Esophagus squamous epithelium (tissue), 5 donors: ENCODE measurements at places on chromosomes 16 and 17.

- no peak for DNase-seq
Observed at GRCh38 chr16:54792811-54793210, 137.9 kb upstream of the IRX5 start.

- no peak for DNase-seq
Observed at GRCh38 chr17:7307686-7308624, 527 bp downstream of the EIF5A start.

DNA sequence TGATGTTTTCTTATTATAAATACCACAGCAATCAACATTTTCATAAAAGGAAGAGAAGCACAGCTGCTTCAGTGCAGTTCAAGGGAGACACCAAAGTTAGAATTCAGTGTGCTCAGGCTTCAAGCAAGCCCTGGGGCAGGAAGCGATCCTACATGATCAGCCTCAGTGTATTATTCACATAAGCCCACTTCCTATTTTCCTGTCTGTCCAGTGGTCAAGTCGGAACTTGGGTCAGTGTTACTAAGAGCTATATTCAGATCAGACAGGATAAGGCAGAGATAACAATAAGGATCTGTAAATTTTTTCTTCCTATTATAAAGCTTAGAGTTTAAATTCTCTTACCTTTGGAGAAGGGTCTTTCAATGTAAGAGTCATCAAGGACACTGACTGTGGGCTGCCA is 12.9 kb downstream of the HEATR6 start:
- DNase-seq = no peak

GRCh38 chr16:80948886-80949493 is 57.7 kb downstream of the CMC2 start:
- no peak for DNase-seq

DNA sequence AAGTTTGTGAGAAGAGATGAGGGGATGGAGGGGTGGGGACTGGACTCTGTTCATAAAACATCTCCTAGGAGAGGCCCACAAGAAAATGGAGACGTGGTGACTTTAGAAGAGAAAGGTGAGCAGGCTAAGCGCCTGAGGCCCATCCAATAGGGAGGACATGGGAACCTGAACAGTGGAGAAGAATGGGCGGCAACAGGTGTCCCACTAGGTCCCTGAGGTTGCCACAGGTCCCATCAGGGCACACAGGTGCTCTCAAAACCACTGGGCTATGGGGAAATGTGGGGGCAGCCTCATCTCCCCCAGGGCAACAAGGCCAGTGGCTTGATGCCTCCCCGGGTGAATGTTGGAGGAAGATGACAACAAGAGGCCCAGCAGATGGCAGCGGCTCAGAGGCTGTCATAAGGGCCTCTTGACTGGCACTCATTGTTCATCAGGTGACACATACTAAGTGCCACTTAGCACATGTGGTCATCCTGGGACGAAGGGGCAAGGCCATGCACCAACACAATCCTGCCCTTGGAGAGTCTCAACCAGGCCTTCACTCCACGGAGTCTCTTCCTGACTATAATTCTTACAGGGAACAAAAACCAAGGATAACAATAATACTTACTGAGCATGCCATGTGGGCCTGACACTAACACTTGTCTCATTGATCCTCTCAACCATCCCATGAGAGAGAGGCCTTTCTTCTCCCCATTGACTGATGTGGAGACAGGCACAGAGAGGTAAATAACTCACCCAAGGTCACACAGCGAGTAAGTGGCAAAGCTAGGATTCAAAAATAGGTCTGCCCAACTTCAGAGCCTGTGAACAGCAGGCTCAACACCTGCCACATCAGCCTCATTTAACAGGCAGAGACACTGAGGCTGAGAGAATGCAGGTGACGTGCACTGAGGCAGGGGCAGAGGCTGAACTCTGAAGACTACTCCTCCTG is 38.0 kb downstream of the CUEDC1 start:
- no peak for DNase-seq

- DNase-seq = no peak
Observed at GRCh38 chr17:66835476-66835875, 559 bp downstream of the CACNG5 start.

- no peak for DNase-seq
Observed at GRCh38 chr16:47780213-47780875, 319.2 kb downstream of the PHKB start.

- DNase-seq = no peak
Observed at GRCh38 chr17:40063901-40064531, 1.3 kb downstream of the THRA start.

- no peak for DNase-seq
Observed at GRCh38 chr17:82693168-82693867, 5.2 kb downstream of the RAB40B start.

- DNase-seq = no peak
Observed at GRCh38 chr16:81586977-81587625, 142.5 kb downstream of the CMIP start.

GRCh38 chr17:80511222-80512180 is 33.1 kb upstream of the RPTOR start:
- DNase-seq = no peak

DNA sequence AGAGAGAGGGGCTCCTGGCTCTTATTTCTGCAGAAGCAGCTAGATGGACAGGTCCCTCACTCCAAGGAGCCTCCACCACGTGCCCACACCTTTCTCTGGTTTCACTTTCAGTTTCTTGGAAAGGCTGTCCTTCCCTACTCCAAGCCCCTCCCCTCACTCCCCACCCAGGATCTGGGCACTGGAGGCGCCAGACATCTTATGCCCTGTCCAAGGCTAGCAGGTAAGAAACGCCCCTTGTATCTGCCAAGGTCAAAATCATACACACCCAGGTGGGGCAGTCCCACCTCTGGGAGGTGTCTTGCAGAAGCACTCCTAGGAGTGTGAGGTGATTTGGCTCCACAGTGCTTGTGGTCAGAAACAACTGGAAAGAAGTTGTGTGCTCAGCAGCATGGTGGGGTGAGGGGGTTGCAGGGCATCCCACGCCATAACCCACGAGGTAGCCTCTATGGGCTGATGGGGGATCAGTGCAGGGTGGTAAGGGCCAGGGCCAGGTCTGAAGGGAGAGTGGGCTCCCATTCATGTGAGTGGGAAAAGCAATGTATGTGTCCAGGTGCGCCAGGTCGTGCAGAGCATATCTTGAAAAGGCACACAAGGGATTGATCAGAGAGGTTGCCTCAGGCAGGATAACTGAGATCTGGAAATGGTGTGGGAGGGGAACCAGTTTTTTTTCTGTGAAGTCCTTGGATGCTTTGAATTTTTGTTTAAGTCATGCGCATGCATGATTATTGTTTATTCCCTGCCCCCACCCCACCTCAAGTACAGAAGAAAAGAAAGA is 31.8 kb upstream of the PRM1 start:
- DNase-seq = no peak

GRCh38 chr16:15961060-15961511 is 11.7 kb downstream of the ABCC1 start:
- no peak for DNase-seq

GRCh38 chr16:19338335-19338734 is 52.8 kb downstream of the CLEC19A start:
- DNase-seq = no peak

DNA sequence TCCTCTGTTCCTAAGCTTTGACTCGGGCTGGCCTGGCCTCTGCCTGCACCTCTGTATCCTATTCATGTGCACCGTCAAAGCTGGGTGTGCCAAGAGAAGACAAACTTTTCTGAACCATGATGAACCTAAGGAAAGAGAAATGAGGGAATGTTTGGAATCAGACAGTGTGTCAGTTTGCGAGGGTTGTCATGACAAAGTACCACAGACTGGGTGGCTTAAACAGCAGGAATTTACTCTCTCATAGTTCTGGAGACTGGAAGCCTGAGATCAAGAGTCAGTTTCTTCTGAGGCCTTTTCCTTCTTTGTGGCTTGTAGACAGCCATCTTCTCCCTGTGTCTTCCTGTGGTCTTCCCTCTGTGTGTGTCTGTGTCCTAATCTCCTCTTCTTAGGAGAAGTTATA is 129.0 kb downstream of the KATNIP start:
- no peak for DNase-seq

GRCh38 chr16:64964126-64964540 is 157.7 kb downstream of the CDH11 start:
- no peak for DNase-seq

DNA sequence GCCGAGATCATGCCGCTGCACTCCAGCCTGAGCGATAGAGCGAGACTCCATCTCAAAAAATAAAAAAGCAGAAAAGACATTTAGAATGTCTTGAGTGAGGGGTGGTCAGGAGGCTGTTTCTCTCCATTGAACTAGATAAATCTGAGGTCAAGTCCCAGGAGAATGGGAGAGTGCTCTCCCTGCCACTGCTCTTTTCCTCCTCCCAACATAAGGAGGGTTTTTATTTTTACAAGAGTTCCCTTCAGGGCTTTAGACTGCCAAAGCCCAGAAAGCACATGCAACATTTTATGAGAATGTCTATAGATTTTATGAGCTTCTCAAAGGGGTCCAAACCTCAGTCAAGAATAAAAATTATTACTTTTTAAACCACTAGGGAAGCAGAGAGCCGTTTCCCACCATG is 1.6 kb downstream of the RND2 start:
- no peak for DNase-seq

DNA sequence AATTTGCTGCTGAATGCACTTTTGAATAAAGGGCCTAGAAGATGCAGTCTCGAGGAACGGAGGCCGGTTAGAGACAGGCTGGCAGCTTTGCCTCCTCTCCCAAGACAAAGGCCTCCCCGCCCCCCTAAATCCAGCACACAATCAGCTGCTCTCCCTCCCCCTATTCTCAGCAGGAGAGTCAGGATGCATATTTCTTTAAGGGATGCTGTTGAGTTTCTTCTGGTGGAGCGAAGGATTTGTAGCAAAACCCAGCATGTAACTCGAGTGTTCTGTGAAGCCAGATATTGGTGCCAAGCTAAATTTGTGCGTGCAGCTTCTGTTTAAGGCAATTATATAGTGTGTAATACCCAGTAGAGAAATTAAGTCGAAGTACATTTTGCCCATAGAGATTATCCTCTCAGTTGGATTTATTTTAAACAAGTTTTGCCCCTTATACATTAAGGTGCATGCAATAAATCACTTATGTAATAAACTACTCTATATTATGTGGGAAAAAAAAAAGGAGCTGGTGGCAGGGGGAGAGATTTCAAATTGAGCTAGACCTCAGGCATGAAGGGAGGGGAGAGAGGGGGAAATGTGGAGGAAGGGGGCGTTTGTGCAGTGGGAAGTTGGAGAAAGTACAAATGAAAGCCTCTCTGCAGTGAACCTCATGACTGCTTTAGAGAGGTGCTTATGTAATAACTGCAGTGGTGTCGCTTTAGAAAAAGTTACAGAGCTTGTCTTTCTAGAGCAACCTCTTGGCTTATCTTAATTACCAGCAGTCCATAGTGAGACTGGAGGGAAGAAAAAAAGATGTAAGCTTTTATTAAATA is 599.2 kb downstream of the MAF start:
- no peak for DNase-seq

DNA sequence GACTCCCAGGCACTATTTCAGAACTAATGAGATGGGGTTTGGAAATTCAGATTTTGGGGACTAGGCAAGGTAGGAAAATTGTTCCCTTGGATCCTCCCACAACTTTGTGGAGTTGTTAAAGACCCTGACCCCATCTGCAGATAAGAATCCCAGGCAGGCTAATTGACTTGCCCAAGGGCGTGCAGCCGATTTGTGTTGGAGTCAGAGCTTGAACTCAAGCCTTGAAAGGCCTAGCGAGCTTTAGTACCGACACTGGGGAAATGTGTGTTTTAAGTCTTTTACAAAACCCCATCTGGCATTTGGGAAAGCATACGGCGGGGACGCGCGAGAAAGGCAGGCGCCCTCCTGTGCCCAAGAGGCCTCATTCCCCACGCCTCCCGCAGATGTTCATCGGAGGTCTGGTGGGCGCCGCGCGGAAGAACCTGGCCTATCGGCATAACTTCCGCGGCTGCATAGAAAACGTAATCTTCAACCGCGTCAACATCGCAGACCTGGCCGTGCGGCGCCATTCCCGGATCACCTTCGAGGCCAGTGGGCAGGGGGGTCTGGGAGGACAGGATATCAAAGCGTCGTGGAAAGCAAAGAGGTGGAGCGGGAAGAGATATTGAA is 4.3 kb downstream of the CNTNAP1 start:
- DNase-seq = no peak

- no peak for DNase-seq
Observed at GRCh38 chr17:34249061-34249460, 6.0 kb upstream of the CCL2 start.

DNA sequence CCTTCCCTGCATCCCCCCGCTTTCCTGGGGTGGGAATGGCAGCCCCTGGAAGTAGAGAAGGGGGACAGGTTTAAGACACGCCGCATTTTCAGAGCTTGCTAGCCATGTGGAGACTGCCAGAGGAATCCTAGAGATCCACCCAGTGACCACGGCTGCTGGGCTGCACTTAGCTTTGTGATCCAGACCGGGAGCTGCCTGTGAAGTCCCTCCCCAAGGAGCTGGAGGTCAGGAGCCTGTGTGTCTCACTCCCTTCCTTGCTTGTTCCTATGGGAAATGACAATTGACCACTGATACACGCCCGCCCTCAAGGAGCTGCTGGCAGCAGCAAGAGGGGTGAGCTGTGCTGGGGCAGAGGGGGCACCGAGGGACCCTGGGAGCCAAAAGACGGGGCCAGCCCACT is 73.7 kb downstream of the SREBF1 start:
- DNase-seq = no peak

DNA sequence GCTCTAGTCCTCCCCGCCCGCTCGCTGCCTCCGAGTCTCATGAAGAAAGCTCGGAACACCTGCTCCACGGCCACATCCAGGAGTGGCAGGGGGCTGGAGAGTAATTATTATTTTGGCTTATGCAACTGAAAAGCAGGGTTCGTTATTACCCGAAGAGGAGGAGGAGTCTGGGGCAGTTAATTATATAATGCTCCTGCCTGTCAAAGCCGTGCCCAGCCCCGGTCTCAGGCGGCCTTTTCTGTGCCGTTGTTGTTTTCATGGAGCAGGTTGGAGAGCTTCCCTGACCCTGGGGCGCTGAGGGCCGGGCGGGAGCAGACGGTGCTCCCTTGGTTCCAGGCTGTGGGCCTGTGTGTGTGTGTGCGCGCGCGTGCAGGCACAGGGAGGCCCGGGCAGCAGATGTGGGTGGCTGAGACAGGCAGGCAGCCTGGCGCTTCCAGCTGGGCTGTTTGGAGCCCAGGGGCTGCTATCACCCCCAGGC is 2.4 kb downstream of the JPH3 start:
- no peak for DNase-seq

DNA sequence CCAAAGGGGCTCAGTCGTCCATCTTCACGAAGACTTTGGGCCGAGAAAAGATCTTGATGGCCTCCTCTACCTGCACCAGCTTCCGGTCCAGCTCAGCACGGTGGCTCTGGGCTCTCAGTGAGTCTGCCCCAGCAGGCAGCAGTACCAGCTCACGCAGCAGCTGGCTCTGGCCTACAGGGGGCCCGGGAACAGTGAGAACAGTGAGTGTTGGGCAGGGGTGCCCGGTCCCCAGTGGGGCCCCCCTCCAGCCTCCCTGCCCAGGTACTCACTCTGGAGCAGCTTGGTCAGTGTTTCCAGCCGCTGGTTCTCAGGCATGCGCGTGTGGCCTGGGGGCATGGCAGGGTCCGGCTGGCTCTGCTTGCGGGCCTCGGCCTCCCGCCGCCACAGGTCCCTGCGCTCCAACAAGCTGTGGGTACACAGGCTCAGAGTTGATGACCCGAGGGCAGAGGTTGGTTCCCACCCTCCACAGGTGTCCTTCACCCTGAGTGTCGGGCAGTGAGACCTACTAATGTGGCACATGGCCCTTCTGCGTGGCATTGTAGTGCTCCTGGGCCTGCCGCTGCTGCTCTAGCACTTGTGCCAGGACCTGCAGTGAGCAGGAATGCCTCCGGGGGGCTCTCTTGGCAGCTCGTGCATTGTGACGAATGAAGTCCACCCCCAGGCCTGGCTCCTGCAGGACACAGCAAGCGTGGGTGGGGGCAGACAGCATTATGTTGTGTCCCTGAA is 2.6 kb downstream of the PARD6A start:
- DNase-seq = no peak

- DNase-seq = no peak
Observed at GRCh38 chr17:66712453-66712852, 122.5 kb upstream of the CACNG5 start.
